ENCODE measurements at places on chromosomes 13 and 19. TPM values are rescaled to one million over a fixed set of nuclear protein-coding genes. Genes with fewer than 3 reads are reported as not detected.

DNA sequence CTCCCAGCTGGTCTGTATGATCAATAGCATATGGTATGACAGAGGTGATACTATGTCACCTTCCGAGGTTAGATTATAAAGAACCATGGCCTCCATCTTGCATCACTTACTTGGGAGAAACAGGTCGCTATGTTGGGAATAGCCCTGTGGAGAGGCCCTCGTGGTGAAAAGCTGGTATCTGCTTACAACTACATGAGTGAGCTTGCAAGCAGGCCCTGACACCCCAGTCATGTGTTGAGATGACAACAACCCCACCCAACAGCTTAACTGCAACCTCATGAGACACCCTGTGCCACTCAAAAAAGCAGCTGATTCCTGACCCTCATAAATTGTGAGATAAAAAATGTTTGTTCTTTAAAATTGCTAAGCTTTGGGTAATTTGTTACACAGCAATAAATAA, 18.8 kb downstream of the MTRF1 start:
- no peak for DNase-seq

GRCh38 chr19:2129486-2129885, 21.9 kb downstream of the AP3D1 start:
- DNase-seq = no peak

- DNase-seq = no peak
These were observed 60.4 kb downstream of the MYO9B start for GRCh38 chr19:17136021-17136420.

GRCh38 chr13:106689906-106690305, 122.0 kb upstream of the ARGLU1 start:
- DNase-seq = no peak

- no peak for DNase-seq
These were observed 86.2 kb downstream of the CAB39L start for GRCh38 chr13:49357694-49358093.

DNA sequence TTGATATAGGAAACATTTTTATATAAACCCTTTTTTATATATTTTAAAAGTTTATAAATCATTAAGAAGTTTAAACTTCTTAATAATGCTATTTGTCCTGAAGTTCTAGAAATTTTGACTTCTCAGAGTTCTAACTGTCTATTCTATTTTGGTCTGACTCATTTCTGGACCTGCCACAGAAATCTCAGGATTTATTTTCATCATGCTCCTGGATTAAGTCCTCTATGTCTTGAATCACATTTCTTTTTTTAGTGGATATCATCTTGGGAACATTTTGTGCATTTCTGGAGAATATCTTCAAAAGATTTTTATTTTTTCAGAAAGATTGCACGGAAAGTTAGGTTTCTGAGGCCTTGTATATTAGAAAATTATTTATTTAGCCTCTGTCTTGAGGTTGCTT, 289.1 kb downstream of the NDFIP2 start:
- DNase-seq = no peak

DNA sequence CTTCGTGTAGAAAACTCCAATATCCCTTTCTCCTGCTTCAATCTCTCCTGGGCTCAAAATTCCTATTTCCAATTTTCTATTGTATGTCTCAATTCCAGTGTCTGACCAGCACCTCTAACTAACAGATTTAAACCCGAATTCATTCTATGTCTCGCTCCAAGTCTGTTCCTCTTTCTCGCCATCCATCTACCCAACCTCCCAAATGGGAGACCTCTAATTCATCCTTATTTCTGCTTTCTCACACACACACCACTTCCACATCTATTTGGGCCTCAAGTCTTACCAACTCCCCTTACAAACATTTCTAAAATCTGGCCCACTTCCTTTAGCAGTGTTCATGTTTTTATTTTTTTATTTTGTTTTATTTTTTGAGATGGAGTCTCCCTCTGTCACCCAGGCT, 53.3 kb downstream of the MBD3L2B start:
- no peak for DNase-seq

DNA sequence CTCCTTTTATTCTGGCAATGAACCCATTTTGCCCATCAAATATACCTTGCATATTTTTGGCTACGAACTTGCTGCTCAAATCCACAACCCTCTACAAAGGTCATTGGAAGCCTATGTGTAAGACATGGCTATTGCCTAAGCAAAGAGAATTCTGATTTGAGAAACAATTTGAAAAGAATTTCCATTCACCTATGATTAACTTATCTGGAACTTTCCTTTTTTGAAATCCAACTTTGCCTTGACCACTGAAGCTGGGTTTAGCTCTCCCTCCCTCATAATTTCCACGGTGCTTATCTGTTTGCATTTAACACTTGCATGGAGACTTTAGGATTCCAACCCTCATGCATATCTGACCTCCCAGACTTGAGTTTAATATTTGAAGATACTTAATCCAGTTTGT, 1514.7 kb upstream of the SLC10A2 start:
- DNase-seq = no peak

ZNF177 gene
- total RNA-seq = 1.00 TPM

DMKN gene
- total RNA-seq = 1.9 TPM

CGB1 gene
- not detected for total RNA-seq

LGALS14 gene
- total RNA-seq = not detected

ZFR2 gene
- 1.9 TPM for total RNA-seq

LILRA1 gene
- total RNA-seq = not detected

All from CD8-positive, alpha-beta T cell (primary cell).